Osteoblast (primary cell): ENCODE measurements at places on chromosomes 13 and 19. TPM values are rescaled to one million over a fixed set of nuclear protein-coding genes. Genes with fewer than 3 reads are reported as not detected.
A peak's percentile ranks its signal among the peaks of the same experiment; 100 is the strongest.

OR7D2 gene
- not detected in 2 replicates for total RNA-seq

DNA sequence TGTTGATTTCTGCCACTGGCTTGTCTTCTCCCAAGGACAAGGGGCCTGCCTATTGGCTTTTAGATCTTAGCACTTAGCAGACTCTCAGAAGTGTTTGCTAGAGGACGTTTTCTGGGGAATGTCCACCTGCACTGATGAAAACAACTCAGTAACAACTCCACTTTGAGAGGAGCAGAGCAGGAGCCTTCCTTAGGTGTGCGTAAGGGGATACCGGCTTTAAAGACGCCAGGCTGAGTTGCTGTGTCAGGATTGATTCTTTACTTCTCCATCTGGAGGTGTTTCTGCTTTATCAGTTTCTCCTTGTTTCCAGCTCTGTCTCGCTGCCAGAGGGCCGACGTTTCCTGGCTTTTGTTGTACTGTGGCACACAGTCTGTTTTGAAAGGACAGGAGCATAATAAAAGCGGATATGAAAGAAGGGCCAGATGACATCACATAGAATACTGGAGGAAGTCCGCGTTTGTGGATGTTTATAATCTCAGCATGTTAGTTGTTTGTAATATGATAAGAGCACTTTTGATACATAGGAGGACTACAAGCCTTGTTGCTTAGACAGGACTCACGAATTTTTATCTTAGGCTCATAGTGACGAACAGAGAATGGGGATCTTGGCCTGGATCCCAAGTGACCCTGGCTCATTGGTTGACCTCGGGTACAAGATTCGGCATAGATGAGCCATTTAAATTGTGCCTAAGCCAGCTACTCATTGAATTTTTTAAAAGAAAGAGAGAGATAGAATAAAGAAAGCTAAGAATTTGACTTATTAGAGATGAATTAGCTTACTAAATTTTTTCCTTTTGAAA lies 34.6 kb downstream of the COL4A2 start:
- DNase-seq = no peak

PROSER1 gene
- total RNA-seq = 13.4 and 18.3 TPM in 2 replicates

C5AR2 gene
- 2.5 and 3.5 TPM in 2 replicates for total RNA-seq

KLK10 gene
- total RNA-seq = not detected in 2 replicates

DNA sequence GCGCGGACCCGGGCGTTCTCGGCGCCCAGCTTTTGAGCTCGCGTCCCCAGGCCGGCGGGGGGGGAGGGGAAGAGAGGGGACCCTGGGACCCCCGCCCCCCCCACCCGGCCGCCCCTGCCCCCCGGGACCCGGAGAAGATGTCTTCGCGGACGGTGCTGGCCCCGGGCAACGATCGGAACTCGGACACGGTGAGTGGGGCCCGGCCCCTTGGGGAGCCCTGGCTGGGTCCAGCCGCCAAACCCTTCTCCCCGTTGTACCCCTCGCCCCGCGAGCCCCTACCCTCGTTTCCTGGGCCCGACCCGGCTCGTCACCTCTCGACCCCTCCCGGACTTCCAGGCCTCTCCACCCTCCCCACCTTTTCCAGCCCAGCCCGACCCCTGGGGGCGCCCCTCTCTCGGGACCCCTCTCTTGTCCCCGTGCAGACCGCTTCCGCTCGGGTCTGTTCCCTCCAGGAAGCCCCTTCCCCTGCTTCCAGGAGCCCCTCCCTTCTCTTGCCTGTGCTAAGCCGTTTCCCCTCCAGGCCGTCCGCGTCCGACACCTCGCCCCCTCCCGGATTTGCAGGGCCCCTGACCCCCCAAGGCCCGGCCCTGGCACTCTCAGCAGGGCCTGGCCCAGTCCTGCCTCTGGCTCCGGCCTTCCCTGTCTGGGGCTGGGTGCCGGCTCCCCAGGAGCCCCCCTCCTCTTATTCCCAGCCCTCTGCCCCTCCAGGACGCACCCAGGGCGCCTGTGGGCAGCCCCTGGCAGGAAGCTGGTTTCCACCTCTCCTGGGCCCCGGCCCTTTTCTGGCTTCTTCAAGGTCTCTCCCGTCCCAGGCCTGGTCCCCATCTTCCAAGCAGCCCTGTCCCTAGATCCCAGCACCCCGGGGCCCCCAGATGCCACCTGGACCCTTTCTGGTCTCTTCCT lies 632 bp downstream of the MARK4 start:
- peak; percentile 96 for DNase-seq

GRCh38 chr13:49357694-49358093 lies 86.2 kb downstream of the CAB39L start:
- DNase-seq = no peak
